ENCODE measurements at places on chromosomes 3 and 15.

DNA sequence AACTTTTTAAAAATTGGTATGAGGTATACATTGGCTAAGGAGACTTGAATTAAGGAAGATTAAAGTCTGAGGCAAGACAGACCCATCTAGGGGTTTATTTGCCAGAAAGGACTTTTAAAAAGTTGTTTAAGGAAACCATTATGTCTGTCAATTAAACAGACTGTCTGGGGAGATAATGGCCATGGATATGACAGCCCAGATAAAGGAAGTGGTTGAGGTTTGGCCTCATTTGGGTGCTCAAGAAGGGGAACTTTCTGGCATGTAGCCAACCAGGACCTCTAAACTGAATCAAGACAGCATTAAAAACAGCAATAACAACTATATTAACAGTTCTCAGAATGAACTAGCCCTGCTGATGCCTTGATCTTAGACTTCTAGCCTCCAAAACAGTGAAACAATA is 9.9 kb upstream of the CD200R1L start:
- DNase-seq, result no peak

DNA sequence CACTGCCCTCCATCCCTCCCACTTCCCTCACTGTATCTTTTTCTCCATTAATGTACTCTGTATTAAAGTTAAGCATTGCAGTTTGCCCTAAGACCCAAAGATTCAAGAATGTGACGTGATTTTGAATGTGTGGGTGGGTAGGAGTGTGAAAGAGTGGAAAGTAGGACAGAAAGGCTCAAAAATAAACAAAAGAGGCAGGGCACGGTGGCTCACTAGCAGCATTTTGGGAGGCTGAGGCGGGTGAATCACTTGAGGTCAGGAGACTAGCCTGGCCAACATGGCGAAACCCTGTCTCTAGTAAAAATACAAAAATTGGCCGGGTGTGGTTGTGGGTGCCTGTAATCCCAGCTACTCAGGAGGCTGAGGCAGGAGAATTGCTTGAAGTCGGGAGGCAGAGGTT is 18.4 kb downstream of the TFRC start:
- no peak for DNase-seq

DNA sequence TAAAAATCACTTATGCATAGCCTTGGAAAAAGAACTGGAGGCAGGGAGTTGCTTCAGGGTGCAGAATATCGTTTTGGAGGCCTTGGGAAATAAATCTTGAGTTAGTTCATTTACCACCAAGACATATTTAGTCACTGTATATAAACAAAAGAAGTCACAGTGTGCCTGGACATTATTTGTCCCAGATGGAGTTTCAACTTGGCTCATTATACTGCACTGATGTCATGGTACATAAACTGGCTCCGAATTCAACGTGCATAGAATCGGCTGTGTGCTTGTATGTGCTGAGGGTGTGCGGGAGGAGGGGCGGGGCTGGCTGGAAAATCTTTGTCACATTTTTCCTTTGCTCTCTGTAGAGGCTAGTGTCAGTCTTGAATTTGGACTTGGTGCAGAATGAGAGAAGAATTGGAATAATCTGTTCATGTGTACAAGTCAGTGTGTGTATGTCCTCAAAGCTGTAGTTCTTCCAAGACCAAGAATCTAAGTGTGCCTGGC is 86.6 kb downstream of the FNDC3B start:
- no peak for DNase-seq

- DNase-seq, result no peak
Observed at GRCh38 chr15:62889734-62890505, 152.6 kb upstream of the TPM1 start.

DNA sequence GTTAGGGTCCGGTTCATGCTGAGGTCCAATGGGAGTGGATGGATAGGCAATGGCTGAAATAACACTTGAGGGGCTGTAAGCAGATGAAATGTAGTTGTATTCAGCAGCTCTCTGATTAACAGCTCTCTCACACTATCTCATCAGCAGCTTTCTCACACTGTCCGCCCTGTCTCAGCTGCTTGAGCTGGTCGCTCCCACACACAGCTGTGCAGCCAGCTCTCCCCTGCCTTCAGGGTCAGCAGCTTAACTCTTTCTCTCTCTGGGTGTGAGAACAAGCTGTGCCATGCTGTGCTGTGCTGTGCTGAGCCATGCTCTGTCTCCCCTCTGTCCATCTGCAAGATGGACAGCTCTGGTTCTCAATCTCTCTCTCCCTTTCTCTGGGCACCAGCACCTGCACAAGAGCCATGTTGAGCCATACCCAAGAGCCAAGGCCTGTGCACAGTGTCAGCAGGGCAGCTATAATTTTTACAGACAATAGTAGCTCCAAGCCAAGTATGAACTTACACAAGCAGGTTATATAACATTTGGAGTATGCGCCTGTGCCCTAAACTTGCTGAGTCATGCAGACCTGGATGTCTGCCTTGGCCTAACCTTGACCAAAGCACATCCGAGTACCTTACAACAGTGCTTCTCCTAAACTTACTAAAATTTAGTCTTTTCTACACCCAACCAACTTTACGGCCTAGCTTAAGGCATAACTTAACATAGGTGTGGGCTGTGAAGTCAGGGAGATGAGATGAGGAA is 291.3 kb upstream of the TRIM42 start:
- no peak for DNase-seq

All from NCI-H146 (cell line).